Left lung (tissue), 14 donors: ENCODE measurements at places on chromosomes 4 and X. TPM values are rescaled to one million over a fixed set of nuclear protein-coding genes. Genes with fewer than 3 reads are reported as not detected.

Gene ADD1
- 304 TPM for polyA plus RNA-seq

Gene VCX2
- polyA plus RNA-seq = not detected

Gene MGARP
- 0.53 TPM for polyA plus RNA-seq

Gene COL4A6
- 13.4 TPM for polyA plus RNA-seq

Gene REELD1
- 0.66 TPM for polyA plus RNA-seq

Gene TLR2
- 28.6 TPM for polyA plus RNA-seq

Gene OTUD6A
- 0.09 TPM for polyA plus RNA-seq

Gene NLRP2B
- not detected for polyA plus RNA-seq

Gene MND1
- 9.7 TPM for polyA plus RNA-seq
